ENCODE measurements at places on chromosomes 11 and 22.

DNA sequence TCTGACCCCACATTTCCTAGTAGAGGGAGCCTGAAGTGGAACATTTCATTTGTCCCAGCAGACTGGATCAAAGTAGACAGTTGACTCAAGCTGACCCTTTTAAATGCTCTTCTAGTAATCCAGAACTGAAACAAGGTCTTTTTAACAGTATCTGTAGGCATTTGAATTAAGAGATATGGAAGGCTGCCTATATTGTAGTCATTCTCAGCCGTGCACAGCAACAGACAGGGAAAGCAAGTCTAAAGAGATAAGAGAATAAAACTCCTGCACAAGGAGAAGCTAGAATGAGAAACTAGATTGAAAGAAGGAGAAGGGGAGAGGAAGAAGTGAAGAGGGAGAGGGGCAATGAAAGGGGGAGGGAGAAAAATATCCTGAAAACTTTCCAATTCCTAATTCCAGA lies 180.6 kb upstream of the MTMR2 start:
- no peak for DNase-seq

GRCh38 chr22:22720201-22720723 lies 75.8 kb downstream of the GGTLC2 start:
- DNase-seq, result no peak

- no peak for DNase-seq
These were observed 302.4 kb downstream of the MN1 start for GRCh38 chr22:27499121-27499520.

DNA sequence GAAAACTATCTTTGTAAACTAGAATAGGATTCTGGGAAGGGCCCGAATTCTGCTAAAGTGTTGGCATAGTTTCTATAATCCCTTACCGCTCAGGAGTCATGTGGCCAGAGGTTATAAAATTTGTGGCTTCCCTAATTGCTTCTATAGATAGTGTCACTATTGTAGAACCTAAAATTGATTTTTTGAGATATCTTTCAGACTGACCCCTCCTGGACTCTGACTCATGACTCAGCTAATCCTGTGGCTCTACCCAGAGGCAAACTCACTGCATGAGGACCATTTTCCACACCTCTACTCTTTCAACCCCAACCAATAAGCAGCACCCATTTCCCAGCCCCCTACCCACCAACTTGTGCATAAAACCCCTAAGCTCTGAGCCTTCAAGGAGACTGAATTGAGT lies 61.8 kb upstream of the PRSS23 start:
- DNase-seq, result no peak

DNA sequence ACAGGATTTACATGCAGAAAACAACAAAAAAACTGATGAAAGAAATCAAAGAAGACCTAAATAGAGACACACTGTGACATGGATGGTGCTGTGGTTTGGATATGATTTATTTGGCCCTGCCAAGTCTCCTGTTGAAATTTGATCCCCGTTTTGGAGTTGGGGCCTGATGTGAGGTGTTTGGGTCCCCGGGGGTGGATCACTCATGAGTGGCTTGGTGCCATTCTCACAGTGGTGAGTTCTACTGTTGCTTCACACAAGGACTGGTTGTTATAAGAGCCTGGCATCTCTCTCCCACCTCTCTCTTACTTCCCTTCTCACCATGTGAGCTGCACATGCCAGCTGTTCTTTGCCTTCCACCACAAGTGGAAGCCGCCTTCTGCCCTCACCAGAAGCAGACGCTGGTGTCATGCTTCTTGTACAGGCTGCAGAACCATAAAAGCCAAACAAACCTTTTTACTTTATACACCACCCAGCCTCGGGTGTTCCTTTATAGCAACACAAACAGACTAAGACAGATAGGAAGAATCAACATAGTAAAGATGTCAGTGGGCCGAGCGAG lies 7.8 kb upstream of the RTL6 start:
- DNase-seq, result no peak

GRCh38 chr11:10302744-10303557 lies 1.9 kb upstream of the ADM start:
- DNase-seq, result peak; percentile 94

- DNase-seq, result no peak
These were observed 58.5 kb upstream of the TIMP3 start for GRCh38 chr22:32743046-32743445.

DNA sequence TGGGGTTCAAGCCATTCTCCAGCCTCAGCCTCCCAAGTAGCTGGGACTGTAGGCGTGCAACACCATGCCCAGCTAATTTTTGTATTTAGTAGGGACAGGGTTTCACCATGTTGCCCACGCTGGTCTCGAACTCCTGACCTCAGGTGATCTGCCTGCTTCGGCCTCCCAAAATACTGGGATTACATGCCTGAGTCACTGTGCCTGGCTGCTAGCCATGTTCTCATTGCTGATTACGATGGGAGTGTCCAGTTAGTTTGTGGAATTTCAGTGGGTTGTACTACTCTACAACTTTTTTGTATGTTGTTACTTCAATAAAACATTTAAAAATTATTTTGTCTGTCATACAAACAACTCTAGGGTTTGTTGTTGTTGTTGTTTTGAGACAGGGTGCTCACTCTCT lies 4.8 kb upstream of the VPS11 start:
- DNase-seq, result no peak

DNA sequence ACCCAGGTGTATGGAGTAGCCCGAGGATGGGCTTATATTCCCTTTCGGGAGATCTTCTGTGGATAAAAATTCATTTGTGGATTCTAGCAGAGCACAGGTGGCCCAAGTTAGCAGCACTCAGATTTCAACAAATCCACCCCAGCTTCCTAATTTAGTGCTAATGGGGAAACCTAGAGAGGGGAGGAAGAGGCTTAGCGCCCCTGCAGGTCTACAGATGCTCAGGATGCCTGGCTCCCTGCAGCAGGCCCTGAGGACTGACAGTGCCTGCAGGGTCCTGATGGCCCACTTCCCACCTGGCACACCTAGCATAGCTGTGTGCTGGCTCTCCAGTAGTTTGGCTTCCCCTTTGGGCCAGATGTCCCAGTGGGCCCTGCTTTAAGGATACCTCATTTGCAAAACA lies 6.5 kb downstream of the DGAT2 start:
- no peak for DNase-seq

GRCh38 chr11:132549561-132549960 lies 982.7 kb downstream of the OPCML start:
- DNase-seq, result no peak

DNA sequence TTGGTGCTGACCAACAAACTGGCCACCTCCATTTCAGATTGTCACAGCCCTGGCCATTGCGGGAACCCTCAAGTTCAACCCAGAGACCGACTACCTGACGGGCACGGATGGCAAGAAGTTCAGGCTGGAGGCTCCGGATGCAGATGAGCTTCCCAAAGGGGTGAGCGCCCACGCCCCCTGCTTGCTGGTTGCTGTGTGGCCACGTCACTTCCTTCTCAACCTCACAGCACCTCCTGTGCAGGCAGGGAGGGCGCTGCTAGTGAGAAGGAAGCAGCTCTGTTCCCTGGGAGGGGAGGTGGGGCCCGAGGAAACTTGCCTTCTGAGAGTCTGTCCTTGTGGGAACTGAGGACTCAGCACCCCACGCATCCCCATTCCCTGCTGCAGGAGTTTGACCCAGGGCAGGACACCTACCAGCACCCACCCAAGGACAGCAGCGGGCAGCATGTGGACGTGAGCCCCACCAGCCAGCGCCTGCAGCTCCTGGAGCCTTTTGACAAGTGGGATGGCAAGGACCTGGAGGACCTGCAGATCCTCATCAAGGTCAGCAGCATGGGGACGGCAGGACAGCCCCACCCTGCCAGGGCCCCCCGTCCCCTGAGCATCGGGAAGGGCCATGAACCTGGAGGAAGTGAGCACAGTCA lies 19.3 kb downstream of the POLR3H start:
- DNase-seq, result no peak

DNA sequence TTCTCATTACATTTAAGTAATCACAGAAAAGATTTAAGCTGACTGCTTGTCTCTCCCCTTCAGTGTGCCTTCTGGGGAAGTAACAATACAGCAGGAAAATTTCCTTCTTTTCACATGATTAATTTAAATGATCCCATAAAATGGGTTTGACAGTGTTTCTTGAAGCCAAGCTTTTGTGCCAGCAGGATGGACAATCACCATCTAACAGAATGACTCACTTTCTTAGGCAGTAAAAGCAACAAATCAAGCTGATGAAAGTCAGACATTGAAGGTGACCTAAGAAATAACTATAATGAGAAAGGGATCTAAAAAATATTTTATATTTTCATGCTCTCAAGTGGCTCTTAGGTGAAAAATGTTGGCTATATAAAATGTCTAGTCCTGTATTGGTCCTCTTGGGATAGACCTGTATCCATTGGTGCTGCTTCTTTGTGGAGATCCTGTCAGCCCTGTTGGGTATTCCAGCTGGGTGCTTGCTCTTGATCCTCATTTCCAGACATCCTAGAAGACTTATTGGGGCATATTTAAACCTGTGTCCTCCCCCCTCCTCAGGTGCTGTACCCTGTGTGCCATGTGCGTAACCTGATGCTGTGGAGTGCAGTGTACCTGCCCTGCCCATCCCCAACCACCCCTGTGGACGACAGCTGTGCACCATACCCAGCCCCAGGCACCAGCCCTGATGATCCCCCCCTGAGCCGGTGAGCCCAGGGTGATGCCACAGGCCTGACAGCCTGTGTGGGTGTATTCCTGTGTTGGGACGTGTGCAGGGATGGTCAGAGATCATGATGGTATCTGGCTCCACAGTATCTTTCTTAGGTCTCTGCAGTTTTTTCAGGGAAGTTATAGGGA lies 62.7 kb upstream of the HORMAD2 start:
- DNase-seq, result no peak

- peak; percentile 44 for DNase-seq
These were observed 27.1 kb downstream of the SDHD start for GRCh38 chr11:112113539-112114457.

- no peak for DNase-seq
These were observed 199.4 kb upstream of the MTMR2 start for GRCh38 chr11:96123301-96123700.

- no peak for DNase-seq
These were observed 33.0 kb downstream of the FZD4 start for GRCh38 chr11:86922225-86922624.

DNA sequence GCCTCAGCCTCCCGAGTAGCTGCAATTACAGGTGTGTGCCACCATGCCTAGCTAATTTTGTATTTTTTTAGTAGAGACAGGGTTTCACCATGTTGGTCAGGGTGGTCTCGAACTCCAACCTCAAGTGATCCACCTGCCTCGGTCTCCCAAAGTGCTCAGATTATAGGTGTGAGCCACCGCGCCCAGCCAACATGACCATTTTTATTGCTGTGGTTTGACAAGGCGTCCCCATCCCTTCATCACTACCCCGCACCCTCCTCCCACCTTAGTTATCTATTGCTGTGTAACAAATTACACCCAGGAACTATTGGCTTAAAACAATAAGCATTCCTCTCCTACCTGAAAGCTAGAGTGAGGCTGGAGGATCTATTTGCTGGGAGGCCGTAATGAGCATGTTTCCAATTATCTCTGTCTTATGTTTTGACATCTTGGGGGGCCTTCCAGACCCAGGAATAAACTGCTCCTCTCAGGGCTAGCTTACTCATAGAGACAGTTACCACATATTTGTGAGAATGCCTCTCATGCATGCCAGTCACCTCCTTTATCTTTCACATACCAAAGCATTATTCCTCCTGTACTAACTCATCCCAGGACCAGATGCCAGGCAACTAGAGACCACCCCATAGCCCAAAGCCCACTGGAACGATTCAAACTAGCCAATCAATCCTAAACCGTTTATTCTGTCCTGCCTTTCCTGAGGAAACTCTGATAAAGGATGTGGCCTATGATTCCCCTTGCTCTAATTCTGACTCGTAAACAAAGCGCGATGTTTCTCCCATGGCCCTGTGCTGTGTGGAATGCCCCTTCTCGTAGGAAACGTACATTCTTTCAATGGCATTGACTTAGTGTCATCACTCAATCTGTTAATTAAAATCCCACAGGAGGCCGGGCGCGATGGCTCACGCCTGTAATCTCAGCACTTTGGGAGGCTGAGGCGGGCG lies 19.4 kb downstream of the SNU13 start:
- no peak for DNase-seq

DNA sequence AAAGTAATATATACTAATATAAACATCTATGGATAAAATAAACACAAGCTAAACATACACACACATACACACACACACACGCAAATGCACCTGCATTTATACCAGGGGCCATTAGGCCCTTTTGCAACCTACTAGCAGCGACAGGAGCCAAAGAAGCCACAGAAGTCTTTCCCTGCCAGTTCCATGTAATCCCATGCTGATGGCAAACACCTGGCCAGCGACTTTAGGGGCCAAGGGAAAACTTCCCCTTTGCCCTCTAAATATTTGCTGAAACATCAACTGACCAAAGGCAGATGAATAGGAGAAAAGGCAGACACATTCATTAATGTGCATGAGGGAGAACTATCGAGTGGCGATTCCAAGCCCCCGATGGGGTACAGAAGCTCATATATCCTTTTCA lies 14.8 kb upstream of the P2RY2 start:
- DNase-seq, result no peak

- DNase-seq, result no peak
These were observed 120.5 kb downstream of the TEAD1 start for GRCh38 chr11:12794576-12795230.

GRCh38 chr11:24900514-24900913 lies 403.7 kb downstream of the LUZP2 start:
- DNase-seq, result no peak

DNA sequence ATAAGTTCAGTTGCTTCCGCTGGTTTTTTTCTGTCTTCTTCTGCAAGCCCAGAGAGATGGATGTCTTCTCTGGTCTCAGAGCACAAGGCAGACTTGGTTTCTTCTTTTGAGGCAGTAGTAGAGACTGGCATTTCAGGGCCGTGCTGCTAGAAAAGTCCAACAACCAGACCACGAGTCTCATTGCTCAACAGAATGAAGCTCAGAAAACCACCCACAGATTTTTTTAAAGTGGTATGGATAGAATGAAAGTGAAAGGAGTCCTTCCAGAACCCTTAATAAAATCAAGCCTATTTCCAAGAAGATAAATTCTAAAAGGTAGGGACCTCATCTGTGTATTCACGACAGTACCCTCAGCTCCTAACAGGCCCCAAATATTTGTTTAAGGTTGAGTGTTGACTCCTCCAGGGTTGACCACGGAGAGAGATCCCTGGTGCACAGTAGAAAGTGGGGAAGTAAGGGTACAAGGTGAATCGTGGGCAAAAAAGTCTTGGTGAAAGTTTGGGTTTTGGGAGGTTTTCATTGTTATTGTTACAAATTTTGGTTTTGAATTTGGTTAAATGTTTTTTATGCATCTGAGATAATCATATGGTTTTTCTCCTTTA lies 43.6 kb upstream of the DDX6 start:
- DNase-seq, result peak; percentile 48

GRCh38 chr11:64723907-64724862 lies 1.2 kb upstream of the NRXN2 start:
- no peak for DNase-seq
